ENCODE measurements at places on chromosomes 16 and 17.

DNA sequence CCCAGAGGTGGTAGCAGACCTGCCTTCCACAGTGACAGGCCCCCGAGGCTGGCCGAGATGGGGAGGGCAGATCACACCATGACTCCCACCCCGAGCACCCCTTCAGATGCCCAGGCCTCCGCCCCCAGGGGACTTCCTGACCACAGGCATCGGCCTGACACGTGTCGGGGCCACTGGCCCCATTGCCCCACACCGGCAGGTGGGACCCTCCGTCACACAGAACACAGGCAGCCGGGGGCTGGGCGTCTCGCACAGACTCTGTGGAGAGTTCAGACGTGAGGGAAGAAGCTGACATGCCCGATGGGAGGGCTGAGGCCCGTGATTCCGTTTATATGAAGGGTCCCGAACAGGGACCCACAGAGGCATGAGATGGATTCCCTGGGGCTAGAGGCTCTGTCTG, 51.3 kb upstream of the GNG13 start:
- no peak for DNase-seq

DNA sequence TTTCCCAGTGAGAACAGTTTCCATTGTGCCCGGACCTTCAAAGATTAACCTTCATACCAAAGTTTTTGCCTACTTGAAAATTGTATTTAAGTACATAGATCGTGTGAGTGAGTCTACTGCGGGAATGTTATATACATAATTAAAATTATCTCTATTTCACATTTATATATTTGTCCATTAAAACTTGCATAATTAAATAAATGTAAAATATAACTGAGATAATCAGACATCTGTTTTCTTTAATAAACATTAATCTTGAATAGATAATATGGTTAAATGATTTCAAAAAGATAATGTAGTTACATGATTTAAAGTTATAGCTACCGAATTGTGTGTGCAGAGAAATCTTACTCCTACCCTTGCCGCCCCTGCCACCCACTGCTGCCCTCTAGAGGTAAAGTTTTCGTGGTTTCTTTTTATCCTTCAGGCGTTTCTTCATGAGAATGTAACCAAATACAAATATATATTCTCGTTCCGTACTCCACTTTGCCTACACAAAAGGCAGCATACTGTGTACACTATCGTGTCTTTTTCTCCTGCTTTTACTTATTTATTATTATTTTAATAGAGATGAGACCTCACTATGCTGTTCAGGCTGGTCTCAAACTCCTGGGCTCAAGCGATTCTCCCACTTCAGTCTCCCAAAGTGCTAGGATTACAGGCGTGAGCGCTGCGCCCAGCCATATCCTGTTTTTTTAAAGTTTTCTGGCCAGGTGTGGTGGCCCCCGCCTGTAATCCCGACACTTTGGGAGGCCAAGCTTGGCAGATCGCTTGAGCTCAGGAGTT, 35.6 kb downstream of the RPA1 start:
- DNase-seq: no peak

DNA sequence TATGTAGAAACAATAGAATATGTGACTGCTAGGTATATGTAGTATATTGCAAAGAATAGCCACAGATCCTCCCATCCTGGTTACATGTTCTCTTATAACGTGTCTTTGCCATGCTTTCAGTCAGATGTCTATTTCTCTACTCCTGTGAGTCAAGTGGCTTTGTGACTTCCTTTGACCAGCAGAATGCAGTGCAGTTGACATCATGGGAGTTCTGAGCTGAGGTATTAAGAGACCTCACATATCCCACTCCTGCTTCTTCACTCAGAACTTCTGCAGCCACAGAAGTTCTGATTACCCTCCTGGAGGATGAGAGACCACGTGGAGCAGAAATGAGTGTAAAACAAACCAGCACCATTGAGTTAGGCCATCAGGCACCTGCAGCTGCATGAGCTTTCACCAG, 222.5 kb downstream of the PRKCA start:
- DNase-seq: no peak

- no peak for DNase-seq
Measured at GRCh38 chr17:55673743-55674506, 48.7 kb downstream of the TMEM100 start.

GRCh38 chr17:28878981-28879380, 18.6 kb downstream of the FLOT2 start:
- DNase-seq: no peak

DNA sequence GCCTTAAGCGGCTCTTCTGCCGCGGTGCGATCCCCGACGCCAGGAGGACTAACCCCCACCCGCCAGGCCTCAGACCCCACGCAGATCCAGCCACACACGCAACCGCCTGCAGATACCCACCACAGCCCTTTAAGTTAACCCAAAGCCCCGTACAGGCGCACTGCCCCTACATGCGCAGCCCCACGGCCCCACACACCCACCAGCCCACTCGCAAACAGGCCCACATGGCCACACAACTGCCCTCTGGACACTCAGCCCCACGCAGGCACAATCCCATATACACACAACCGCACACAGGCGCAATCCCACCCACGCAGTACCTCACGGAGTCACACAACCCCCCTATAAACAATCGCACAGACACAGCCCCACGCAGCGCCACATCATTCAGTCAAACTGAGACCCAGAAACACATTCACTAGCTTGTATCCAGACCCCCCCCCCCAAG, 41.7 kb downstream of the RAI1 start:
- no peak for DNase-seq

All from stimulated activated CD8-positive, alpha-beta memory T cell treated with anti-CD3 and anti-CD28 coated beads, Interleukin-7, amount 100 ng/mL, for 1 hour (primary cell).